ENCODE measurements at places on chromosomes 16 and 17. TPM values are rescaled to one million over a fixed set of nuclear protein-coding genes. Genes with fewer than 3 reads are reported as not detected.

The XYLT1 gene
- total RNA-seq = 6.6 TPM

DNA sequence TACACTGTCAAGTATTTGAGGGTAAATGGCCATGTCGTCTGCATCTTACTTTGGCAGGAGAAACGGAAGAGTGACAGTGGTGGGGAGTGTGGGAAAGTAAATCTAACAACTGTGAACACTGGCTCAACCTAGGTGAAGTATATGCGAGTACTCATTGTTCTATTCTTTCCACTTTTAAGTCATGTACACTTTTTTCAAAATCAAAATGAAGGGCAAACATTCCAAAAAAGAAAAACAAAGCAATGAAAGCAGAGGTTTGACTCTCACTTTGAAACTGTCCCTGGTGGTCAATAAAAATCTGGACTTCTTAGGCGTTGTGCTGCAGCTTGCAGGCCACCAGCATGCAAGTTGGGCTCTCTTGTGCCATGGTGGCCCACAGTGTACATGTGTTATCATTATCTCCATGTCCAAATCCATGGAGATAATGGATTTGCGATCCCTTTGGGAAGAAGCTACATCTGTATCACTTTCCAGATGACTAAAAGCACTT, 32.7 kb downstream of the STAT5B start:
- DNase-seq = no peak
- H3K4me1 ChIP-seq = peaks cover 66% of the 10 kb centered on the region
- H3K27me3 ChIP-seq = no peaks in the 10 kb centered on the region
- peak overlapping the region; percentile 28 for H3K27ac ChIP-seq
- no peak overlapping the region for H3K4me3 ChIP-seq
- H3K36me3 ChIP-seq = no peaks in the 10 kb centered on the region

The SLC5A10 gene
- not detected for total RNA-seq

DNA sequence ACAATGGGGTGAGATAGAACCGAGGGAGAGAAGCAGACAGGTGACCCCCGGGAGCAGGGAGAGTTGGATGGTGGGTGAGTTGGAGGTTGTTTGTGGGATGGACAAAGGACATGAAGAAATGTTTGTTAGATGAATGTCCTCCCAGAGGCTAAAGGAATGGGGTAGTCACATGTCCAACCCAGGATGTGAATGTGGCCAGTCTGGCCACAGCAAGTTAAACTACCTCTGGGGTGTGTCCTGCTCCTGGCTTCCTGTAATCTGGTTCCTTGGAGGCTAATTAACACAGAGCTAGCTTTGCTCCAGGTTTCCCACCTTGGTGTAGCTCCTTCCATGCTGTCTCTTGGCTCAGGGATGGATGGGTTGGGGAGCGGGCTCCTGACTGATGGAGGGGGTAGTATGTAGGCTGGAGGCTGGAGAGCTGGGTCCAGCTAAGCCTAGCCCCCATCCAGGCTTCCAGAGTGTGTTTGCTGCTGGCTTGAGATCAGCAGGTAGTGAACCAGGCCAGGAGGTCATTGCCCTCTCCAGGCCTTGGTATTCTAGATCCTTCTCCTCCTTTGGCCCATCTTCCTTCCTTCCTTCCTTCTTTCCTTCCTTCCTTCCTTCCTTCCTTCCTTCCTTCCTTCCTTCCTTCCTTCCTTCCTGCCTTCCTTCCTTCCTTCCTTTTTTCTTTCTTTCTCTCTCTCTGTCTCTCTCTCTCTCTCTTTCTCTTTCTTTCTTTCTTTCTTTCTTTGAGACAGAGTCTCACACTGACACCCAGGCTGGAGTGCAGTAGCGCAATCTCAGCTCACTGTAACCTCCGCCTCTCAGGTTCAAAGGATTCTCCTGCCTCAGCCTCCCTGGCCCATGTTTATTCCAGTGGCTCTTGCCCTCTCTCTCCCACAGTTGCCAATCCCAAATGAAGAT, 28.0 kb upstream of the UBE2G1 start:
- H3K4me3 ChIP-seq = no peak overlapping the region
- no peaks in the 10 kb centered on the region for H3K4me1 ChIP-seq
- H3K27ac ChIP-seq = no peak overlapping the region
- no peak for DNase-seq
- H3K36me3 ChIP-seq = no peaks in the 10 kb centered on the region

GRCh38 chr17:1197379-1197778, 17.6 kb upstream of the ABR start:
- H3K27ac ChIP-seq = no peak overlapping the region
- DNase-seq = no peak
- H3K4me1 ChIP-seq = no peaks in the 10 kb centered on the region
- no peaks in the 10 kb centered on the region for H3K36me3 ChIP-seq
- no peaks in the 10 kb centered on the region for H3K27me3 ChIP-seq
- H3K4me3 ChIP-seq = no peak overlapping the region

DNA sequence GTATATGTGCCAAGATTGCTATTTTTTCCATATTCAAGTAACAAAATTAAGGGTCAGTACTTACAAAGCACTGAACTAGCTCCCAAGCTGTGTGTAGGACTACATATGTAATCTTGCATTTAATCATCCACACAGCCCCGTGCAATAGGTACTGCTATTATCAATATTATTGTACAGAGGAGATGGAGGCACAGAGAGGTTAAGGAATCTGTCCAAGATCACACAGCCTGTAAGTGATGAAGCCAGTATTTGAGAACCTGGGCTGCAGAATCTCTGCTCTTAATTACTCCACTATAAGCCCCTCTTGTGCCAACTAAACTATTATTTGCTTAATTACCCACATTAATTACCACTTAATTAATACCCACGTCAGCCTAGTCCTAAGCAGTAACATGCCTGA, 134.1 kb downstream of the KATNIP start:
- peaks cover 17% of the 10 kb centered on the region for H3K36me3 ChIP-seq
- no peak for DNase-seq
- H3K4me3 ChIP-seq = no peak overlapping the region

The CTU2 gene
- total RNA-seq = 9.2 TPM
